Iris pigment epithelial cell (primary cell): ENCODE measurements at places on chromosomes 11 and 22.

GRCh38 chr11:92409956-92410355 is 185.3 kb downstream of the FAT3 start:
- DNase-seq: no peak

DNA sequence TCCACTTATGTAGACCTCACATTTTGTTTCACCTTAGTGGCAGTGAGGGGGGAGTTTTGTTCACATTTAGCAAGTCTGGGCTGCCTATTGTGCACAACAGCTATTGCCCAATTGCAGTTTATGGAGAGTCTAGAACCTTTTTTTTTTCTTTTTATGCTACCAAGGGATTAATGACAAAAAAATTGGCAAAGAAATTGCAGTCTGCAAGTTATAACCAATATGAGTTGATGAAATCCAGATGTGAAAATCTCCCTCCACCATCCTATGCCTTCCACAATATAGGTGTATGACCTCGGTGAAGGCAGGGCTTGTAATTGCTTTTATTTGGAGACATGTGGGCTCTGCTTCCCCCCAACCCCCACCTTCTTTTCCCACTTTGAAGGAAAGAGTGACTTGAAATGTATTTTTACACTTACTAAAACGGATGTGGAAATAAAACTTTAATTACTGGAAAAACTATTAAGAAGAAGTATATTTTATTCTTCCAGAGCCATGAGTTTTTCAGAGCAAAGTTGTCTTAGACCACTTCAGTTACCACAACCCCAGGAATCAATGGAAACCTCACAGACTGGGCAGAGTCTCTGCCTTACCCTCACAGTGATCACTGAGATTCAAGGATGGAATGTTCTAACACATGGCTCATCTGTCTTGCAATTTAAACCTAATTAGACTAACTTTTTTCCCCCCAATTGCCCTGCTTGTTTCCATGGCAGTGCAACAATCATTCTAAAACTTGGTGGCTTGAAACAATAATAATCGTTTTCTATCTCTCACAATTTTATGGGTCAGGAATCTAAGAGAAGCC is 120.8 kb upstream of the SLC5A12 start:
- peak; percentile 85 for DNase-seq

DNA sequence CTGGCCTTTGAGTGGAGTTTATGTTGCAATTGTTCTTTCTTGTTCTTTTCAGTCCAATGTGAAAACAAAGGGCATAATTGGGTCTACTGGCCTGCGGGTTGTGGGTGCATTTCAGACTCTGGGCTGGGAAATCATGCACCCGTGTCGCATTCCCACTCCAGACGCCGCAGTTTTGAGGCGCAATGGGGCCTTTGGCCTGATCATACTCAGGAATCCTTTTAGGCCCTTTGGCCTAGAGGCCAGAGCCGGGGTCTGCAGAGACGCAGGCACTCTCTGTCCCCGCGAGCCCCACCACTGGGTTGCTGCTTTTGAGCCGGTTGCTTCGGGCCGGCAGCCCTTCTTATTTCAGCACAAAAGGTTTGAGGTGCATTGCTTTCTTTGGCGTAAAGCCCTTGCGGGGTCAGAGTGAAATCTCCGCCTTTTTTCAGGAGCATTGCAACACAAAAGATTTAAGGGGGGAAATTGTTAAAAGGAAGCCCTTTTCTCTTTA is 48.4 kb upstream of the DBX1 start:
- DNase-seq: no peak

- no peak for DNase-seq
These were observed 428.5 kb downstream of the TMEM135 start for GRCh38 chr11:87466223-87466622.

DNA sequence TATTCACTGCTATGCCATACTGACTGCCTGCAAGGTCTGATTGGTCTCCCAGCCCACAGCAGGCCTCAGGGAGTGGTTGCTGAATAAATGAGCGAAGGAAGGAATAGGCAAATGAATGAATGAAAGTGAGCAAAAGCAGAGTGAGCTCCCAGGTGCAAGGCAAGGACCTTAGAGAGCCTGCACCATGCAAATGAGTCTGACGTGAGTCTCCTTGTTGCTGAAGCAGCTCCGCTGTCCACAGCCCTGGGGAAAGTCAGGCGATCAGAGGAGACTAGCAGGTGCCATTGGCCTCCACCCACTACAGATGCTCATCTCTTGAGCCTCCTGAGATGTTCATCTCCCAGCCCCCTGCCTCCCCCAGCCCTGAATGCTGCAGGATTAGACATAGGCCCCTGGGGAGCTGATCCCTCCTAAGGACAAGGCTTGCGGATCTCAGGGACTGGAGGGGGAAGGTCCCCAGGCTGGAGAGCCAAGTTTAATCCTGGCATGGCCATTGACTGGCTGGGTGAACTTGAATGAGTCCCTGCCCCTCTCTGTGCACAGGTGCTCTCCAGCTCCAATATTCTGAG is 22.1 kb downstream of the GDPD5 start:
- DNase-seq: no peak

- peak; percentile 71 for DNase-seq
These were observed 39.0 kb downstream of the CTNND1 start for GRCh38 chr11:57800444-57801182.
